Stimulated activated naive CD4-positive, alpha-beta T cell treated with Interleukin-2 at 50 U/mL for 16 hours (primary cell): ENCODE measurements at places on chromosomes 2 and 18.

DNA sequence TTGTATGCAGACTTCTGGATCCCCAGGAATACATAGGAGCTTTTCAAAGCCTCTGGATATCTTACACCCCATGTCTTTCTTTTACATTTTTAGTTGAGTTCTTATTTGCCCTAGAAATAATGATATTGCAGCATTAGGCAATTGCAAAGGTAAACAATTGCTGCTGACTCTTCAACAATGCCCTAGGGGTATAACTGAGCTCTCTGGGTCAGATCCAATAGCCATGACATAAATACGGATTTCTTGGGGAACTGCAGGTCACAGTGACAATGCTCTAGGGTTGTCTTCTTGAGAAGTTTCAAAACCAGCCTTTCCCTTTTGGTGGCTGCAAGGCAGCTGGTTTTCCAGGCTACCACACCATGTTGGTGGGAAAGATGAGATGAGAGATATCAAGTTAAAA, 16.5 kb upstream of the OR6B3 start:
- DNase-seq: no peak

- no peak for DNase-seq
Measured at GRCh38 chr2:173884025-173884802, 81.0 kb downstream of the SP3 start.

DNA sequence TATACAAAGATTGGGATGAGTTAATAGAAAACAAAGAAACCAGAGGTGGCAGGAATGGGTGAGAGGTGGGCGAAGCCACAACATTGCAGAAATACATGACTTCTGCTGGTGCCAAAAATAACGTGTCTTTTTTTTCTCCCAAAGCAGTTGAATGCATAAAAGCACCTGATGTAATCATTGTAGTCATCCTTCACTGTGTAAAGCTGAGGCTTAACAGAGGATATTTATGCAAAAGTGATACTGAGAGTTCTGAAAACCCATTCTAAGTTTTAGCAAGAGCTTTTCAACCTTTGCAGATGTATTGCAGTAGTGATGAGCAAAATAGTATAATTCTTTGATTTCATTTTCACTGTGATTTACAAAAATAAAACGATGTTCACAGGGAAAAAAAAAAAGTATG, 173.0 kb downstream of the PTGR3 start:
- no peak for DNase-seq

DNA sequence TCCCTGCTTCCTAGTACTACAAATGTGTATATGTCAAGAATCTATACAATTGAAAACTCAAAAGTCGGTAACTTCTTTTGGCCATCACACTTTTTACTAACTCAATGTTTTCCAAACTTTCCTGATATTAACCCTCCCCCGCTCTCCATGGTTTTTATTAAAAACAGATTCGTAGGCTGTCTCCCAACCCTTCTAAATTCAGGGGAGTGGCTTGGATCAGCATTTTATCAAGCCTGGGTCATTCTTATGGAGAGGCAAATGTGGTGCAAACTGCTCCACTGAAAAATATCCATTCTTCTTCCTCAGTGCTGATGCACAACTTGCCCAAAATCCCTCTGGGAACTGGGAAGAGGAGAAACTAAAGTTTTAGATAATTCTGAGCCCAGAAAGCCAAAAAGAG, 134.2 kb downstream of the RIF1 start:
- no peak for DNase-seq

DNA sequence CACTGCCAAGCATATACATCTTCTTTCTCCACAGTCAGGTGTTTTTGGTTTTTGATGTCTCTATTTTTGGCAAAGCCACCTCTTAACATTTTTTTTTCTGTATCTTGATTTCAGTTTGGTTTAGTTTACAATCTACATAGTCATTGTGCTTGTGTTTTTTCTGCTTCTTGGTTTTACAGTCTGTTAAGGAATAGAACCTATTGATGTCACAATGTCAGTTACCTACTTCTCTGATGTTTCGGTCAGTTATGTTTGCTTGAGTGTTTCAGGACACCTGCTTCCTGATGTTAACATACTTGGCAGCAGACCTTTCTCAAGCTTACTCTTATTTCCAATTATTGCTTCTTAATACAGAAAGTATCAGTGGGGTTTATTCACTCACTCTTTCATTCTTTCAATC, 253.3 kb downstream of the SPAG16 start:
- DNase-seq: no peak

DNA sequence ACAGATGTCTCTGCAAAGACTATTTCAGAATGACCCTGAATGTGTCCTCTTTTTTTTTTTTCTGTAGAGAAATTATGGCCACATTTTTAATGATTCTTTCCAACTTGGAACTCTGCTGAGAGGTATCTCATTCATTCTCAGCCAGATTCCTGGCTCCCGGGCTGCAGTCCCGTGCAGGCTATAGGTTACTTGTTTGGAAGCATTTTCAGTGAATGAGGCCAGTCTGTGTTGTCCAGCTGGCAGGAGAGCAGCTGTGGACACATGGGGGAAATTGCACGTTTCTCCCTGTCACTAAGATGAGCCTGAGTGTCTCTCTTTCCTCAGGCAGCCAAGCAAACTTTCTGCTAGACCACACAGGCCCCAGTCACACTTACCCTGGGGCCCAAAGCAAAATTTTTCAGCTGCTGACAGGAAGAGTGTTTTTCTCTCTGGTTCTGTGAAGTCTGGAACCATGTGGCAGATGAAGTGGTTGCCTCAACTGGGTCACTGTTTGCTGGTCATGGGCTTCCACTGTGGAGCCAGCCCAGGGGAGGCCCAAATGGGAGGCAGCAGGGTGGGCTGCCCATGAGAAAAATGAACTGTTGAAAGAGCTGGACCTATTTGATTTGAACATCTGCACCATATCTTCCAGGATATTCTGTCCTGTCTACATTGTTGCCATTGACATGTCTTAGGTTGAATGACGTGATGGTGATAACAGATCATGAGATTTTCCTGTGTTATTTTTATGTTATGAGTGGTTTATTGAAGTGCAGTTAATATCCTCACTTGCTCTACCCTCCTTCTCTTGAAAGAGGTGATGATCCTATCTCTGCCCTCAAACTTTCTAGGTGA, 431.2 kb downstream of the LPIN1 start:
- DNase-seq: no peak

DNA sequence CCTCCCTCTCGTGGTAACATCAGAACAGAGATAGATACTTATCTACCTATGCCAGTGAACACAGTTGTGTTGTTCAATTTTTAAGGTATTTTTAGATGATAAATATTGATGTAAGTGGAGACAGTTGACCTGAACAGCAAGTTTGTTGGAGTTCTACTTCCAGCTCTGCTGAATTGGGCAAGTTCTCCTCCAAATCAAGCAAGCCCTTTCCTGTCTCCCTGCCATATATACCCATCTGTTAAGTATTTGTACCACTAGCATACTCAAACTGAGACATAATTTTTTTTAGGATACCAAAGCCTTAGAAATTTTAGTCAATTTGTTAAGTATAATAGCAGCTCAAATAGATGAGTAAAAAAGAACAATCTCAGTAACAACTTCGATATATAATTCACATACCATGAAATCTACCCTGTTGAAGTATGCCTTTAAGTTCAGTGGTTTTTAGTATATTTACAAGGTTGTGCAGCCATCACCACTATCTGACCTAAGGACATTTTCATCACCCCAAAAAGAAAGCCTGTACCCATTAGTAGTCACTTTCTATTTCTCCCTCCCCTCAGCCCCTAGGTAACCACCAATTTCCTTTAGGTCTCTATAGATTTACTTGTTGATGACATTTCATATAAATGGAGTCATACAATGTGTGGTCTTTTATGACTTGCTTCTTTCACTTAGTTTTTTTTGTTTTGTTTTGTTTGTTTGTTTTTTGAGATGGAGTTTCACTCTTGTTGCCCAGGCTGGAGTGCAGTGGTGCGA, 61.8 kb downstream of the COX7A2L start:
- no peak for DNase-seq

DNA sequence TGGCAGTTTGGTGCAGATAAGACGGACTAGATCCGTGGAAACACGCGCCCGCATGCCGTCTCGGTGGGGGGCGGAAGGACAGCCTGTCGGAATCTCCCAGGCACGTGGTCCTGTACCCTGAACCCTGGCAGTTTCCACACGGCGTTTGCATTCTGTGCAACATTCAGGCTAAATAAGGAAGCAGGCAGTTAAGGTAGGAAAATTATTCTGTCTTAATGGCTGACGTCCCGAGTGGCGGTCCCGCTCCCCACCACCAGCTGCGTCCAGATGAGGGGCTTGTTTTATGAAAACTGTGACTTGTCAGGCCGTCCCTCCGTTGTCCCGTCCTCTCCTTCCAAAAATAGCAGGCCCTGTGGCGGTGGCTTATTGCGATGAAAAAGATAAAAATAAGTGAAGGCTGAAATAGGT, 120.2 kb downstream of the NFATC1 start:
- DNase-seq: no peak

- DNase-seq: no peak
Measured at GRCh38 chr2:51997571-51997970, 965.6 kb upstream of the NRXN1 start.

GRCh38 chr2:23465936-23466335, 81.0 kb downstream of the KLHL29 start:
- no peak for DNase-seq

DNA sequence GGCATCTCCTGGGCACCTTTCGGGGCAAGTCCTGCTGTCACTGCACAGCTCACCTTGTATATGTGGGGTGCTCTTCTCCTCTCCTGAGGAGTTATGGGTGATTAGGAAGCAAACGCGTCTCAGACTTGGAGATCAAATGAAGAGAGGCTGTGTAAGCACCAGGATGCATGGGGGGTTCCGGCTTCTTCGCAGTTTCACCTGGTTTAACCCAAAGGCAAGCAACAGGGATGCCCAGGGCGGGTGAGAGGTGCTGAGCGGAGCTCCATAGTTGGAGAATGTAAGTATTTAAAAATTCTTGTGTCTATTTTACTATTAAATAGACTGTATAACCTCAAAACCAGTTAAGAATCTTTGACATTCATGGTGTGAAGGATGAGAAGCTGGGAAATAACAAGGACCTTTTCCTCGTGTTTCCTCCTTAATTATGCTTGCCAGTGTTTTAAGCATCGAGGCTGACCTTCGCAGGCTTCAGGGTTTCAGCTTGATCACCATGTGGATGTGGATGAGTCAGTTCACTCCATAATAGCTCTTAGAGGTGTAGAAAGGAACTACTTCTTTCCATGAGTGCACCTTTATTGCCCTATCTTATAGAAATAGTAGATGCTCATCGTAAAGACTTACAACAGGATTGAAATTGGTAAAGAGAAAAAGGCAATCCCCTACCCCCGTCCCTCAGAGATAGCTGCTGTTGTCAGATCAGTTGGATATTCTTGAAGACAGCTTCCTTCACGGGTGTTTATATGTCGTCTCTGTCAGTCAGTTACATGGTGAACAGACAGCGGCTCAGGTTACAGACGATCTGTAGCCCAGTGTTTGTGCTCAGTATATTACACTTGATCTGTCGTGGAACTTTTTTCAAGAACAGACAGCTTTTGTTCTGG, 201.1 kb downstream of the AGAP1 start:
- no peak for DNase-seq

- no peak for DNase-seq
Measured at GRCh38 chr18:9280849-9281248, 53.7 kb upstream of the TWSG1 start.

DNA sequence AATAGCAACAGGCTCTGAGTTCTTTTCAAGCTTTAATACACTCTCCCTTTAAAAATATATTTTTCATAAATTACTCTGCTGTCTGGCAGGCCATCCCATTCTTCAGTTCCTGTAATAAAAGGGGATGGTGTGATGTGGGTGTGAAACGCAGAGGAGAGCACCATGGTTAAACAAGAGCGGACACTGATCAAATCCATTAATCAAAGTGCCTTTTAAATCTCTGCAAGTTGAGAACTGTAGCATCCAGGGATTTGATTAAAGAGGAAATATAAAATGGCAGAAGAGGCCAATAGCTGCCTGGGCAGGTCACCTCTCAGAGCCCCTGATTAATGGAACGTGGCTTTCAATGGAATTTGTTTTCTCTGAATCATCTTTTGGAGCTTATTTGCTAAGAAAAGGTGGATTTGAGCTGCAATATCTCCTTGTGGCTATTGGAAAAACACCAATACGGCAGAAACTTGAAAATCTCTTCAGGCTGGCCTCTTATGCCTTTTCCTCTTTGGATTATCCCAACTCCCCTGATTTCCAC, 96.9 kb downstream of the ACTR3 start:
- DNase-seq: no peak

GRCh38 chr18:9539283-9539682, 64.0 kb downstream of the RALBP1 start:
- no peak for DNase-seq

DNA sequence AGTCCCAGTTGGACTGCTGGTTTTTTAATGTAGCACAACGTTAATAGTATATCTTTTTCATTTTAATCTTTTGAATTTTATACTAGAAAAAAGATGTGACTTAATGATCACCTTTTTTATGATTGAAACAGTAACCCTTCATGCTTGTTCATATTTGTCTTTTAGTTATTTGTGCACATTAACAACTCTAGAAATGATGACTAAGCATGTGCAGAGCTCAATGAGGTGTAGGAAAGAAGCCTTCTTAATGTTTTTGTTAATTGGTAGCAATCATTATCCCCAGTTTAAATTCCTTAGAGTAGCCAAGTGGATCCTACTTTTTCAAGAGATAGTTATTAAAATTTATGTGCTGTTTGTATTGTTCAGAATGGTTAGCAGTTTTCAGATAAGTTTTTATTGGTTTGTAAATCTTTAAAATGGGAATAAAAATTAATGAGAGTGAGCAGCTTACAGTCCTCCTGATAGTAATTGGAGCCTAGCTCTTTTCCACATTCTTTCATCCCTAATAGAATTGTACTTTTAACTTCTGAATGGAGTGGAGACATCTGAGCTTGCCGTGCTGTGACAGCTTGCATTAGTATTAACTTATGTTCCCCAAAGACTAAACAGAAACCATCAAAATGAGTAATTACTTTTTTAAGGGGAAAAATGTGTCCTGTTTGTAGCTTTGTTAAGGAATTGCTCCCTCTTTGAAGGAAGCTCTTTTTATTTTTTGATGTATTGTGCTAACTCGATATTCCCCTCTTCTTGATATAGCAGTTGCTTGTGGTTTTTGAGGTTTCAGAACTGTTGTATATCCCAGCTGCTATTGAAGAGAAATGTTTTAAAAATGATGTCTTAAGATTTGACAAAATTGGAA, 17.3 kb downstream of the PIK3C3 start:
- no peak for DNase-seq

DNA sequence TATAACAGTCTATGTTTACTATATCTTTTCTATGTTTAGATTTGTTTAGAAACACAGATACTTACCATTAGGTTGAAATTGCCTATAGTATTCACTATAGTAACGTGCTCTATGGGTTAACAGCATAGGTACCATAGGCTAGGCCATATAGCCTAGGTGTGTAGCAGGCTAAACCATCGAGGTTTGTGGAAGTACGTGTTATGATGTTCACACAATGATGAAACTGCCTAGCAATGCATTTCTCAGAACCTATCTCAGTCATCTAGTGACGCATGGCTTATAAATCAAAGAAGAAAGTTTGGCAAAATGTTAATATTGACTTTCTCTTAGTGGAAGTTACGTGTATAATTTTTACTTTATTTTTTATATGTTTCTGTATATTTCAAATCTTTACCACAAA, 466.2 kb upstream of the NRP2 start:
- DNase-seq: no peak

GRCh38 chr2:181891966-181892798, 652 bp downstream of the ITPRID2 start:
- peak; percentile 49 for DNase-seq
